ENCODE measurements at places on chromosomes 2 and 18.

GRCh38 chr2:217274578-217274977 is 414.7 kb upstream of the TNP1 start:
- DNase-seq = no peak

- no peak for DNase-seq
Observed at GRCh38 chr2:17052001-17052400, 386.4 kb upstream of the CYRIA start.

DNA sequence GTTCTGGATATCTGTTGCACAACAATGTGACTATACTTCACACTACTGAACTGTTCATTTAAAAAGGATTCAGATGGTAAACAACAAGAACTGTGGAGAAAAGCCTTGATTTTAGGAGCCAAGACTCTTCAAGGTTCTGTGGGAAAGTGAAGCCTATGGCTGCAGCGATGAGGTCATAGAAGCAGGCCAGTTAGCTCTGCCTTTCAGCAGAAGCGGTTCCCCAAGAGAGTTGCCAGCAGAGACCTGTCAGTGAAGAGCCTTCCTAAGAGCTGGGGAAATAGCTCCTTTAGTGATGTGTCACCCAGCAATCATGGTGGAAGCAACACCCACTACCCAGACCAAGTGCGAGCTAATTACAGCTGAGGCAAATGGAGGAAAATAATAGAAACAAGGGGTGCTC is 346.5 kb upstream of the ETAA1 start:
- no peak for DNase-seq

DNA sequence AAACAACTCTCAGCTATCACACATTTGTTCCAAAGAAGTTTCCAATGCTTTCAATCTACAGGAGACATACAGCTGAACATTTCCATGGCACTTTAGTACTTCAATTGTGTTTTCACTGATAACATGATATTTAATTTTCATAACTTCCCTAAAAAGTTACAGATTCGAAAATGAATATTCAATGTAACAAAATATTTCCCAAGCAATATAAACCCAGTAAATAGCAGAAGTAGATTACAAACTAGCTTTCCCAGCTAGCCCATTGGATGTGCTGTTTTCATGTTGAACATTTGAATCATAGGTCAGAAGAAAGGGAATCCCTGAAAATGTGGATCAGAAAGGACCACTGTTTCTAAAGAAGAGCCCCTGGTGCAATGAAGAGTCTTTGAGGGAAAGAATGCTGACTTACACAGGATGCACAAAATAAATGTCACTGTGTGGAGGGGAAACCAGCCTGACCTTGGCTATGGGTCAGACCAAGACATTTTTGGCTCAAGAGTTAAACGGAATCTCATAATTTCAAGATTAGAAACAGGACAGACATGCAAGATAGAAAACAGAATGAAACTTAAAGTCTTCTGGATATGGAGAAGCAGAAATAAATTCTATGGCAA is 22.5 kb downstream of the CYTIP start:
- no peak for DNase-seq

- DNase-seq = no peak
Observed at GRCh38 chr2:86488561-86489250, 47.5 kb downstream of the KDM3A start.

DNA sequence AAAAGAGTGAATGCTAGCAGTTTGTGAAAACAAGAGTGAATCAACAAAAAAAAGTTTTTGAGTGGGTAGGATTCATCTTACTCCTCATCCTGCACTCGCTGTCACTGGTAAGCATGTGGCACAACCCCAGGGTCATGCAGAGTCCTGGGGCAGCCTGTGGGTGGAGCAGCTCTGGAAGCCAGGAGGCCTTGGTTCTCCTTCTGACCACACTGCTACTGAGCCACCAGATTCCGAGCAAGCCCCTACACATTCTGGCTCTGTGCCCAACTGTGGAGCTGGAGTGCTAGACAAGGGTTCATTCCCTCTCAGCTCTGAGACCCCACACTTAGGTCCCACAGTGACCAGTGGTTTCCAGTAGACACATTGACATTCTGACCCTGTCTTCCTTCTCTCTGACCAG is 670.6 kb downstream of the BCL11A start:
- DNase-seq = no peak

DNA sequence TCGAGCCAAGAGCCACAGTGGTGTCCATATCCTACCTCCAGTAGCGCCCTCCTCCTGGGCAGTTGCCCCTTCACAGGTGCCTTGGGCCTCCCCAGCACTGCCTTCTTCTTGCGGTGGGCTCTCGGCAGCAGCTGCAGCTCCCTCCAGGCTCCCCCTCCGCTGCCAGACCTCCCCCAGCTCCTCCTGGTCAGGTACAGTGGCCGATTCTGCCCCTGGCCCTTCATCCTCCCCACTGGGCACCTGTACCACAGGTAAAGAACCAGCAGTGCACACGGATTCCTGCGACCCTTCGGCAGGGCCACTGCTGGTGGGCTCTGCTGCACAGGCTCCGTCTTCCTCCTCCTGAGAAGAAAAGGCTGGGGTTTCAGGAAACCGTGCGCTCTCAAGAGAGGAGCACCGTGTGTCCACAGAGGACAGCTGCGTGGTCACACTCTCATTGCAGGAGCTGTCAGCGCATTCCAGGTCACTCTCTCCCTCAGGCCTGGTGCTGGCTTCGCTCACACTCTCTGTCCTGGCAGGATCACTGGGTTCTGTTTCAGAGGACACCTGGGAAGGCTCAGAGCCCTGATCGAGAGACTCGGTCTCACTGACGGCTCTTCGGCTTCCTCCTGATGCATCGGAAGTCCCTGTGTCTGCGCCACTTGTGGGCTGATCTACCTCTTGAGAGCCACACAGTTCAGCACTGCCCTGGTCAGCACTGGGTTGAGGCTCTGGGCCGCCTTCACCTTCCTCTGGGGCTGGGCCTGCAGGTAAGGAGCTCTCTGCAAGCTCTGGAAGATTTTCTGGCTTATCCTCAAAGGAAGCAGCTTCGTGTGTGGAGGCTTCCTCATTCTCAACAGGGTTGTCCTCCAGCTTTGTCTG is 147.4 kb upstream of the STK17B start:
- DNase-seq = no peak

DNA sequence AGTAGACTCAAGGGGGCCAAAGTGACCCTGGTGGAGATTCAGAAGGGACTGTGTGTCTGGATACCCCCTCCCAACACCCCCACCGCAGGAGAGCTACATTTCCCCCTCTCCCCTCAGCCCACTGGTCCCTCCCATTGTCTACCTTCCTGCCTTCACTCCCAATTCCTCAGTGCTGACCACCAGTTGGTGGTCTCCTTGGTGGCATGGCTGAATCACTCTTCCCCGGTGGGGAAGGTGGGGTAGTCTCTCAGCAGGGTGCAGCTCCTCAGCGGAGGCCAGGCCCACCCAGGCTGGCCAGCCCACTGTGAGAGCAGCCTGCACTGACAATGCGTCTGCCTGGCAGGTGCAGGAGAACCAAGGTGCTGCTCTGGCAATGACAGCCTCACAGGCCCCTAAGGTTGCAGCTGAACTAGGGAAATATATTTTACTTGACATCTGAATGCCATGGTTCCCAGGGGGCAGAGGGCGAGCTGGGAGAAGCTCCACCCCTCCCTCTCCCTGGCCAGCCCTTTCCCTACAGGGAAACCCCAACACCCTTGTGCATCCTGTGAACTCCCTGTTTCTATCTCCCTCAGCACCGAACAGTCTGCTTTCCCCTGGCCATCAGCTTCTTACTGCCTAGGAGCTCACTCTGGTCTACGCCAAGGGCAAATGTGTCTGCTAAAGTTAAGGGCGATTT is 62.6 kb upstream of the PAX8 start:
- no peak for DNase-seq

DNA sequence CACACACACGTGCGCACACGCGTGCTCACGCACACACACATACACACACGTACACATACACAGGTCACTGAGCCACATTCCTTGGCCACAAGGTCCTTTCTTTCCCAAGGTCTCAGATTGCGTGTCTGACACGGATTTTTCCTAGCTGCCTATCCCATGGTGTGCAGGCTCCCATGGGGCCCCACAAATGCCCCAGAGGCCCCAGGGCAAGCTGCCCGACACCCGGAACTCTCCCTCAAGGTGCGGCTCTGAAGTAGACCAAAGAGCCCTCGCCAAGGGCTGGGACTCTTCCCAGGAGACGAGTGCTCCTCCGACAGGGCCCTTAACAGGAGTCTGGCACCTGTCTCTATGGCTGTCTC is 46.7 kb downstream of the SDC1 start:
- no peak for DNase-seq

DNA sequence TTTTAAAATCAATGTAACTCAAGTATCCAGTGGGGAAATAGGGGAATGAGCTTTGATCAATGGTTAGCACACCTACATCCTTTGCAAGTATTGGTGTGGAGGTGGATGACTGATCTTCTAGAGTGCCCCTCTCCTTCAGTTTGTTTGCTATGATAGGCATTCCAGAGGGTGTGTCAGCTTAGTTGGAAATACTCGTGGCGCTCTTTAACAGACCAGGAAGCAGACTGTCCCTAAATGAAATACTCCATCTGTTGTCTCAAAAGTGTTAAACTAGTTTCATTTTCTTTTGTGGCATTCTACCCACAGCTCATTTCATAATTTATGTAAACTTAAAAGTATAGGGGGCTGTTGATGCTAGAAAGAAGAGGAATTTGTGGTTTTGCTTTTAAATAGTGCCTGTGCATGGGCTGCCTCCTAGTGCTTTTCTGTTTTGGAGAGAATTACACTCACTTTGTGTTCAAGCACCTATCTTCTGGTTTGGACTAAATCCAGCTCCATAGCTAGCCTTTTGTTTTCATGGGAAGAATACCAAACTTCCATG is 66.2 kb downstream of the STAT1 start:
- no peak for DNase-seq

DNA sequence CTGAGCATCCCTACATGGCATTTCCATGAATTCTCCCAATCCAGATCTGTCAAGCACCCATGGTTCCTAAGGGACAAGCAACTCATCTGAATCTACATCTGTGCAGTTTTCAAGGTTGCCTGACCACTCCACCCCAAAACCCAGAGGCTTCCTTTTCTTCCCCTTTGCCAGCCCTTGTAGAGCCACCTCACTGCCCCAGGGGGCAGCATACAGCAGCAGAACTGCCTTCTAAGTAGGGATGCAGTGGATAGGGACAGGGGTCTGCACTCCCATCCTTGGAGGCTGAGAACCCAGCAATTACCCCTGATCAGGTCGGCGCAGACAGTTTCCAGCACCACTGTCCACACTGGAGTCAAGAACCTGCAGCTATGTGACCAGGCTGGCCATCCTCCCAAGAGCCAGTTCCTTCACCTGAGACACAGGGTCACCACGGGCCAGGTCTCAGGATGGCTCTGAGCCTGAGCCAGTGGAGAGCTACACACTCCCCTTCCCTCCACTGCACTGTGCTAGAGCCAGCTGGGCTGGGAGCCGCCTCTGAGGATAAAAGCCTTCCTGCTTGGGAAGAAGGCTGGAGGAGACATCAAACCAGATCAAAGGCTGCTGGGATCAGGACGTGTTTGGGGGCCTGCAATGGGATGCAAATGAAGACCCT is 283.1 kb downstream of the CELF4 start:
- DNase-seq = peak; percentile 48

DNA sequence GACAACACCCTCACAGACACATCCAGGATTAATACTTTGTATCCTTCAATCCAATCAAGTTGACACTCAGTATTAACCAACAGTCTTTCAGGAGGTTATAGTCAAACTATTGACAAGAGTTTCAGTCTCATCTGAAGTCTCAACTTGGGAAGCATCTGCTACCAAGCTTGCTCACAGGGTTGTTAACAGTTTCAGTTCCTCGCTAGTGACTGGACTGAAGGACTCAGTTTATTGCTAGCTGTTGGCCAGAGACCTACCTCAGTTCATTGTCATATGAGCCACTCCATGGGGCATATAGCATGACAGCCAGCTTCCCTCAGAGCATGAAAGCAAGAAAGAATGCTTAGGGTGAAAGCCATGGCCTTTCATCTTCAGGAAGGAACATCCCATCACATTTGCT is 228.6 kb downstream of the EPHA4 start:
- DNase-seq = no peak

GRCh38 chr18:29188760-29189159 is 1011.8 kb upstream of the CDH2 start:
- DNase-seq = no peak
